ENCODE measurements at places on chromosomes 12 and 14.

- peak; percentile 22 for DNase-seq
These were observed 154.1 kb upstream of the FKBP4 start for GRCh38 chr12:2640709-2641108.

DNA sequence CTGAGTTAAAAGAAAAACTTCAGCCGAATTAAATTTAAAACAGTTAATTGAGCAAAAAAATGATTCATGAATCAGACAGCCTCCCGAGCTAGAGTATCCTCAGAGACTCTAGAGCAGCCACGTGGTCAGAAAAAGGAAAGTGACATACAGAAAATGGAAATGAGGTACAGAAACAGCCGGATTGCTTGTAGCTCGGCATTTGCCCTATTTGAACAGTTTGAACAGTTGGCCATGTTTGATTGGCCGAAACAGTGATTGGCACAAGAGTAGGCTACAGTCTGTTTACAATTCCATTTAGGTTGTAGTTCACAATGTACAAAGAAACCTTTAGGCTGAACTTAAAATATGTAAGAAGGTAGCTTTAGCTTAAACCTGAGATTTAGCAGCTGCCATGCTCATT is 12.9 kb upstream of the OXA1L start:
- DNase-seq, result no peak

GRCh38 chr12:69022674-69023073 is 89.7 kb upstream of the CPM start:
- DNase-seq, result no peak

- no peak for DNase-seq
These were observed 79.3 kb downstream of the TMEM121 start for GRCh38 chr14:105605464-105606304.

- no peak for DNase-seq
These were observed 132.3 kb downstream of the ADGRD1 start for GRCh38 chr12:131085816-131086591.

DNA sequence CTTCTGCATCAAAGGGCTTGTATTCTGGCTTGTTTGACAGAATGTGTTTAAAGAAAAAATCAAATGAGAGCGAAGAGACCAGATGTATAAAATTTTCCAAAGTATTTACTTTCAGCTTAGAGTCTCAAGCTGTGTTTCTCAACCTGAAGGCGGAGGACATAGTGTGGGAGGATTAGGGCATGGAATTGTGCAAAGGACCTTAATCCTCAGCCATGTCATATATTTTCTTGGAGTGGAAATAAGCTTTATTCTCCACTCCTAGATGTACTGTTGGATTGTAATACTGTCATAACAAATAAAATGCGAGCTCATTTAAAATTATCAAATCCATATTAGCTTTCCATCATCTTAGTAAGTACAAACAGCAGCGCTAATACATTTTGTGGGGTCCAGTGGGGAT is 154.0 kb downstream of the PAH start:
- DNase-seq, result no peak

DNA sequence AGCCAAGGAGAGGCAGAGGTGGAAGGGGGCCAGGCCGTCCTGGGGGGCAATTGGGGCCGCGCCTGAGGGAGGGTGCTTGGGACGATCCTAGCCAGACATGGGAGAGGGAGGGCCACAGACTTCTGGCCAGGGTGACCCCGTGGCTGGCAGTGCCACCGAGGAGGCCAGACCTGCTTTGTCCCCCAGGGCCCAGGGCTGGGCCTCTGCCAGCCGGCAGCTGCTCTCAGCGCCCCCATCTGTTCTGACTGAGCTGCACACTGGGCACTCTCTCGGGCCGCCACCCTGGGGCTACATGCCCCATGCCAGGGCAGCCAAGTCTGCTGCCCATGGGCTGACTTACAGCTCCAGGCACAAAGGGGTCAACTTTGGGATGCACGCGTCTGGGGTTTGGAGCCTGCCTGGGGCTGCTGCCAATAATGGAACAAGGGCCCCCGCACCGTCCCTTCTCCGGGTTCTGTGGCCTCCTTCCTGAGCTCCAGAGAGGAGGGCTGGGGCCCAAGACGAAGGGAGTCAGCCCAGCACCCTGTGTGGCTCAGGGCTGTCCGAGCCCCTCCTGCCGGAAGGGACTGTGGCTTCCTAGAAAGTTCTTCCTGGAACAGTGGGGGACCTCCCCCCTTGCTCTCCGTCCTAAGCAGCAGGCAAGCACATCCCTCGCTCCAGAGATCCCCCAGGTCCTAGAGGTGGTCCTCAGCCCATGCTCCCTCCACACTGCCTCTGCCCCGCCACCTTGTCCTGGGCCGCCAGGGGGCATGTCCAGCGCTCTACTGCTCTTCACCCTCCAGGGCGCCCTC is 1.1 kb downstream of the ADSS1 start:
- DNase-seq, result no peak

DNA sequence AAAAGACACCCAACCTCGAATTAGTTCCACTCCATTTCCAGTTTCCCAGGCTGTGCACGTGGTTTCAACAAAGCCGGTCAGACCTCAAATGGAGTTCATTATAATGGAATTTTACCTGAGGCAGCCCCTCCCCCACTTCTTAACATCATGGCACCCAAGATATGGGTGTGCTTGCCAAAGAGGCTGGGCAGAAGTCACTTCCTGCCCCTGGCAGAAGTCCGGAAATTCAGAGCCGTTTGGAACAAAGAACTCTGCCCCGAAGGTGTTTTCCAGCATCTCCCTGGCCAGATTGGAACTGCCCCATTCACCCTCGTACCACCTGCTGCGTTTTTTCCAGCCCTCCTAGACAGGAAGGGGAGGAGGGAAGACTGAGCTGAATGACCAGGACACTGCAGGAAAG is 8.2 kb downstream of the VDR start:
- DNase-seq, result no peak

- DNase-seq, result no peak
These were observed 12.0 kb downstream of the NCOR2 start for GRCh38 chr12:124555168-124556073.

GRCh38 chr14:99818503-99819036 is 25.4 kb downstream of the EML1 start:
- no peak for DNase-seq

- DNase-seq, result no peak
These were observed 300.7 kb upstream of the SYT1 start for GRCh38 chr12:78563826-78564225.

- DNase-seq, result no peak
These were observed 69.4 kb upstream of the BDKRB2 start for GRCh38 chr14:96135285-96135684.

GRCh38 chr12:130179621-130180020 is 17.4 kb downstream of the FZD10 start:
- DNase-seq, result no peak

- DNase-seq, result no peak
These were observed 5.2 kb downstream of the GSKIP start for GRCh38 chr14:96368534-96368933.

DNA sequence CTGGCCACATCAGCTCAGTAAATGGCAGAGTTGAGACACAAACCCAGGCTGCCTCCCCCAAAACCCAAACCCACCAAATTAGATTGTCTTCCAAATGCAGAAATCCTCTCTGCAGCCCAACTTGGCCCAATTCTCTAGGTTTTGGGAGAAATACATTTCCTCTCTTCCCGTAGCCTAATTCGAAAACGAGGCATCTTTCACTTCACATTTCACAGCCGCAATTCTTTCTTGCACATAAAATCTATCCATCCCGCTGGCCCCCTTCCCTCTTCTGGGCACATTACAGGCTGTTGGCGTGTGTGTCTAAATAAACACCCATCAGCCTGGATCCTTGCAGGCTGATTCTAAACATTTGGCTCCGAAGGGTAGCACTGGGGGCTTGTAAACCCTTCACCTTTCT is 83.8 kb upstream of the VRK1 start:
- DNase-seq, result no peak

Data from CD4-positive, alpha-beta T cell (primary cell).